ENCODE measurements at places on chromosomes 11 and 22. TPM values are rescaled to one million over a fixed set of nuclear protein-coding genes. Genes with fewer than 3 reads are reported as not detected.

DNA sequence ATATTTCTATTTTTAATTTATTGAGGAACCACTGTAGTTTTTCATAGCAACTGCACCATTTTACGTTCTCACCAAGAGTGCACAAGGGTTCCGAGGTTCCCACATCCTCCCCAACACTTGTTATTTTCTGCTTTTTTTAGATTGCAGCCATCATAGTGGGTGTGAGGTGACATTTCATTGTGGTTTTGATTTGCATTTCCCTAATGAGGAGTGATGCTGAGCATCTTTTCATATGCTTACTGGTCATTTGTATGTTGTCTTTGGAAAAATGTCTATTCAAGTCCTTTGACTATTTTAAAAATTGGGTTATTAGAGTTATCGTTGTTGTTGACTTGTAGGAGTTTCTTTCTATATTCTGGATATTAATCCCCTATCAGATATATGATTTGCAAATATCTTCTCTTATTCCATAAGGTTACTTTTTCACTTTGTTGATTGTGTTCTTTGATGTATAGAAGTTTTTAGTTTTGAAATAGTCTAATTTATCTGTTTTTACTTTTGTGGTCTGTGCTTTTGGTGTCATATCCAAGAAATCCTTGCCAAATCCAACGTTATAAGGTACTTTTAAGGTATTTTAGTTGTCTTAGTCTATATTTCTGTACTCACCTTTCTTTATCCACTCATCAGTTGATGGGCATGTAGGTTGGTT is 9.0 kb downstream of the NEAT1 start:
- DNase-seq = no peak

DNA sequence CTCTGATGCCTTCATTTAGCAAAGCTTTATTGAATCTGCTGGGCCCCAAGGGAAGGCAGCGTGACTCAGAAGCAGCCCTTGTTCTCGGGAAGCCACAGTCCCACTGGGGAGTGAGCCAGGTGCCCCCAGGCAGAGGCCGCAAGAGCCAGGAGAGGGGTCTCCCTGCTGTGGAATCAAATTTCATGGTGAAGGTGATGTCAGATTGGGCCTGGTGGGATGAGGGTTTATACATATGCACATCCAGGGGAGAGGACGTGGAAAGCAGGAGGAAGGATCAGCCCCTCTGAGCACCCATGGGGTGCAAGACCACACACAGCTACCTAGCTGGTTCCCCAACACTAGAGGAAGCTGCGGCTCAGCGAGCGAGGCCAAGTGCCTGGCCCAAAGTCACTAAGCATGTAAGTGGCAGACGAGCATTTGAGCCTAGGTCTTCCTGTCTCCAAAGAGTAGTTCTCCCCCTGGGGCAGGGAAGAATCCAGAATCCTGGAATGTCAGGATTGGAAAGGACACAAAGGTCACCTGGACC is 2.0 kb downstream of the SYNGR1 start:
- DNase-seq = peak; percentile 89

- DNase-seq = peak; percentile 82
Observed at GRCh38 chr11:34206407-34207300, 101.2 kb downstream of the NAT10 start.

MAML2 gene
- 2.2 TPM for total RNA-seq

GRCh38 chr11:24496736-24497725 is at the start of gene LUZP2:
Gene LUZP2, plus strand, starts transcription at chr11:24497053.
- DNase-seq = peak; percentile 41

ACR gene
- not detected for total RNA-seq

OLFML1 gene
- not detected for total RNA-seq
